ENCODE measurements at places on chromosomes 6 and 20. TPM values are rescaled to one million over a fixed set of nuclear protein-coding genes. Genes with fewer than 3 reads are reported as not detected.

The C20orf144 gene
- total RNA-seq, result 0.37 TPM

- DNase-seq, result no peak
These were observed 31.5 kb upstream of the EDN1 start for GRCh38 chr6:12258591-12259075.

The RAD21L1 gene
- total RNA-seq, result not detected

DNA sequence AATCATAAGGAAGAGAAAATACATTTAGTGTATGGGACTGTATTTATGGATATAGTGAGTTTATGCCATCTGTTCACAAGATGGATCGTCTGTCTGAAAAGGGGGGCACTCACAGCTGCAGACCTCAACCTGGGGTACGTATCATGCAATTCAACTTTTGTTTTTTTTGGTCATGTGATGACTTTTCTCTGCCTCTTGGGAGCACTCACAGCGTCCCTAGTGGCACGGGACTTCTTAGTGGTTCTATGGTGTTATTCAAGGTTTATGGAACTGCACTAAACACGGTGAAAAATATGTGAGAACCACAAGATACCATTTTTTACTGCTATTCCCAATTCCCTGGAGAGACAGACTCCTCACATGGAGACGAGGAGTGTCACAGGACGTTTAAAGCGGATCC is 60.4 kb upstream of the MPC1 start:
- no peak for DNase-seq

All from osteocyte (in vitro differentiated cells).